ENCODE measurements at places on chromosomes 7 and 10.

DNA sequence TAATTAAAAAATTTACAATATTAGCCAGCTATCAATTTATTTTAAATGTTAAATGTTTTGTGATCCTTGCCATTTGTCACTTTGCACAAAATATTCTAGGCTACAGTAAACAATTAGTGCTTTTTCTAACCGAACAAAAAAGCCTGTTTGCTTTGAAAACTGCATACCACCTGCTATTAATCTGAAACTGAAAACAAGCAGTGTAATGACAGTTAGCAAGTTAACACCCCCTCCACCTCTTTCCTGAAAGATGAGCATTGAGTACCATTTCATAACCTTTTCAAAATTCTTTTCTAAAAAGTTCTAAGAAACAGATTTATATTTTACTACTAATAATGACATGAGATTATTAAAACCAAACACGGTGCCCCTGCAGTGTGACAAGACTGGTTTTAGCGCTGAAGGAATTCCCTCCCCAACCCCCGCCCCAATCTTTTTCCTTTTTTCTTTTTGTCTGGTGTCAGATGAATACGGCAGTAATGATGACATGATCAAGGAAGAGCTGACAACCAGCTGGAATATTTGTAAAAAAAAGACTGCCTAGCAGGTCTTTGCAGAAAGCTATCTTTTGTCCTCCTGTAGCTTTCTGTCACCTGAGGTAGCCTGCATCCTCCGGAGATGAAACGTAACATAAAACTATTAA, 175.6 kb downstream of the CHCHD3 start:
- DNase-seq = no peak

GRCh38 chr7:79984210-79984609, 150.4 kb upstream of the GNAI1 start:
- DNase-seq = no peak

- DNase-seq = peak; percentile 38
These were observed 188.5 kb upstream of the BMPER start for GRCh38 chr7:33716581-33717477.

GRCh38 chr10:120473593-120473992, 16.6 kb downstream of the PLPP4 start:
- no peak for DNase-seq

DNA sequence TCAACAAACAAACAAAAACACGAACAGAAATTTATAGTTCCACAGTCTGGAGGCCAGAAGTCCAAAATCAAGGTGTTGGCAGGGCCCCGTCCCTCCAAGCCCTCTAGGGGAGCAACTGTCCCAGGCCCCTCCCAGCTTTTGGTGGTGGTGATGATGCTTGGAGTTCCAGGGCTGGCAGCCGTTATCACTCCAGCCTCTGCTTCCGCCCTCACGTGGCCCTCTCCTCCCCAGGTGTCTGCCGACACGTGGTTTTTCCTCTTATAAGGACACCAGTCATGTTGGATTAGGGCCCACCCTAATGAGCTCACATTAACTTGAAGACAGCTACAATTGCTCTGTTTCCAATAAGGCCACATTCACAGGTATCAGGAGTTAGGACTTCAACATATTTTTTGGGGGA, 49.7 kb downstream of the MICALL2 start:
- DNase-seq = no peak

GRCh38 chr10:79088613-79089355, 20.0 kb downstream of the ZMIZ1 start:
- no peak for DNase-seq

- DNase-seq = no peak
These were observed 1079.3 kb upstream of the LRRTM3 start for GRCh38 chr10:65846541-65846940.

- DNase-seq = no peak
These were observed 36.1 kb upstream of the ZNF518A start for GRCh38 chr10:96093948-96094347.

DNA sequence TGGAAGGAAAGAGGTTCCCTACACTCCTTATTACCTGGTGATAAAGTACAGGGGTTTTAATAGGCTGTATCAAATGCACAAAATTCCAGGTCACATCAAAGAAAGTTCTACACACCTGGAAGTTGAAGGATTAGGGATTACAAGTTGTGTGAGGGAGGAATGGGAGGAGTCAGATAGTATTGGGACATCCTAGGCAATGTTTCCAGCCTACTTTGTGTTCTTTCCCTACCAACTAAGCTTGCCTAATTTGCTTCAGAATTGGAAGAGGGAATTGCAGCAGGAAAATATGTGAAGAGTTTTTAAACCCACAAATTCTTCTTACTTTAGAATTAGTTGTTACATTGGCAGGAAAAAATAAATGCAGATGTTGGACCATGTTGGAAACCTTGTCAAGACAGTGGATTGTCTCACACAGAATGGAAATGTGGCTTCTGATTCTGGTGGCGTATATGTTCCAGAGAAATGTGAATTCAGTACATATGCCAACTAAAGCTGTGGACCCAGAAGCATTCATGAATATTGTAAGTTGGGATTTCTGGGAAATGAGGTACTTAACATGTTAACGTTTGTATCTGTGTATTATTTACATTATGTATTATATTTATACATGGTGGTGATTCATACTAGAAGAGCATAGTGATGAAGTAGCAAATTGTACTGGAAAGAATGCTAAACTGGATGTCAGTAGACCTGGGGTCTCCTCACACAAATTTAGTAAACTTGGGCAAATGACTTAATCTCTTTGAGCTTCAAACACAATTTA, at the start of gene LIPM:
LIPM (plus strand) TSS at position 208 of the 763 bp plus-strand sequence; CDS start at position 375, 167 bp downstream.
- DNase-seq = no peak

- no peak for DNase-seq
These were observed 449.5 kb downstream of the GRID1 start for GRCh38 chr10:85916994-85917573.

DNA sequence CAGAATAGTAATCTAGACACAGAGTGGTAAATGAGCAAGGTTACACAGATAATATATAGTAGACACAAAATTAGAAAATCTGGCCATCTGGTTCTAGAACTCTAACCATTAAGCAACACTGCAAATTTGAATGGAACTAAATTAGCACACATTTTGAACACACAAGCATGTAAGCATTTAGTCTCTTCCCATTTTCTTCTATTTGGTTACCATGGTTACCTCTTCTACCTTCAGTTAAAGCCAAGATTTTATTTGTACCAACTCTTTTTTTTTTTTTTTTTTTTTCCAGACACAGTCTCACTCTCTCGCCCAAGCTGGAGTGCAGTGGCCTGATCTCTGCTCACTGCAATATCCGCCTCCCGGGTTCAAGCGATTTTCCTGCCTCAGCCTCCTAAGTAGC, 790.5 kb downstream of the MAGI2 start:
- DNase-seq = no peak

DNA sequence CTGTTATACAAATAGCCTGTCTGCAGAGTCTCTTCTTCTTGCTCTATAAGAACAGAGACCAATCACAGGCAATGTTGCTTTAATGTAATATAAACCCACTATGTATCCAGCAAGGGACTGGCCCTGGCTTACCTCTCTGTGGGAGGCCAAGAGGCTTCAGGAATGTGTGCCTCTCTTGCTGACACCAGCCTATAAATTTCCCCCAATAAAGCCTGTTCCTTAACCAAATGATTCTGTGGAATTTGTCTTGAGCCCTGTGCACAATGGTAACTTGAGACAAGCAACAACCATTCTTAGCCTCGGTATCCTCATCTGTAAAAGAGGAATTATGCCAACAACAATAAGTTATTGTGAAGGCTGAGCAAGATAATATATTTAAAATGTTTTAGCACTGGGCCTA, 563.7 kb downstream of the GRM8 start:
- no peak for DNase-seq

GRCh38 chr7:25795824-25796235, 356.2 kb upstream of the NFE2L3 start:
- DNase-seq = no peak

DNA sequence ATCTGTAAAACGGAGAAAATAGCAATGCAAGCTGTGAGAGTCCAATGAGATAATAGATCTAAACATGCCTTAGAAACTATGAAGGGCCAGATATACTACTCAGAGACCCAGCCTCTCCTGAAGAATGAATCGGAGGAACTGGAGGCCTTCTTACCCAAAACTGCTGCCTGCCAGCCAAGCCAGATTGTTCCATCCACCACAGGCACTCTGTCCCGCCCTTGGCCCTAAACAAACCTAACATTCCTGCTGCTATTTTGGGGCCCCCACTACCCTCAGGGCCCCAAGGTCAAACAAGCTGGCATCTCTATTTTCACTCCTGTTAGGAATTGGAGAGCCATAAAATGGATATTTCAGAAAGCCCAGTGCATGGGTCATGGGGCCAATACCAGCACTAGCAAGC, 48.0 kb upstream of the HMX3 start:
- no peak for DNase-seq

DNA sequence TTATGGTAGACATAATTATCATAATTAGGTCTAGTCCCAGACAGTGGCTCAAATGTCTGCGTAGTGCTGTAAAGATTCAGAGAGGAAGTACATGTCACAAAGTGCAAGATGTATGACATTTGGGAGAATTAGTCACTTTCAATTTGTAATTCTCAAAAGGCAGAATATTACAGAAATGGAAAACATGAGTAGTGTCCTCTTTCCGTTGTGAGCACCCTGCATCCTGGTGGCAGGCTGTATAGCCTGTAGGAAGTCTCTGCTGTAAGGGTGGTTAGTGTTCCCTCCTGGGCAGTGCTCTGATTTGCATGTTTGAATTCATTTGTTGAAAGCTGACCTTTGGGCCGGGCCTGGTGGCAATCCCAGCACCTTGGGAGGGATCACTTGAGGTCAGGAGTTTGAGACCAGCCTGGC, 17.0 kb downstream of the CDK14 start:
- peak; percentile 54 for DNase-seq

DNA sequence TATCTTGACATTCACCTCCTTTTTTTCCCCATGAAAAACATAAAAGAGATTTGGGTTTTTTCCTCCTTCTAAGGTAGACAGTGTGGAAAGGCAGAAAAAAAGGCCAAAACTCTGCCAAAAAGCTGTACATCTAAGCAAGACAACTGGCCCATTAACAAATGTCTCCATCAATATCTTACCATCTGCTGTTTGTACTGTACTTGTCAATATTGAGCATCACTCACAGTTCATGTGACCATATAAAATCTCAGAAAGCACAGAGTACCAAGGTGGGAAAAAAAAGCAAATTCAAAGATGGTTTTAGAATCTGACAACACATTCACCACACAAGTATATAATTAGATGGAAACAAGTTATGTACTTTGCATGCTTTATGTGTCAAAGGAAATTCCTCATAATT, 52.6 kb downstream of the CACNA2D1 start:
- no peak for DNase-seq

GRCh38 chr7:16918288-16918895, 36.6 kb upstream of the AGR3 start:
- peak; percentile 32 for DNase-seq

DNA sequence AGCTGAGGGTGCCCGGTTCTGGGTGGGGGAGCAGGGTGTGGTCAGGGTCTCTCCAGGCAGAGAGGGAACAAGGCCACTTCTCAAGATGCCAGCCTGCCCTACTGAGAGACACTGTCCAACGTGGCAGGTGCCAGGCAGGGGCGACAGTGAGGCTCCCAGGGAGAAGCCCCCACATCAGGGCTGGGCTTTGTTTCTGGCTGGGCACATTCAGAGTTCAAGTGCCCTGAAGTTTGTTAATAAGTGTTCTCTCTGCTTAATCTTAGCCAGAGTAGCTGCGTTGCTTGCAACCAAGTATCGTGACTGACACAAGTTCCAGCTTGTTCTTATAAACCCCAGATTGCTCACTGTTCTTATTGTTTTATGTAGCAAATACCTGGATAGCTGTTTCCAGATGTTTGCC, 21.8 kb downstream of the FOXL3 start:
- no peak for DNase-seq

DNA sequence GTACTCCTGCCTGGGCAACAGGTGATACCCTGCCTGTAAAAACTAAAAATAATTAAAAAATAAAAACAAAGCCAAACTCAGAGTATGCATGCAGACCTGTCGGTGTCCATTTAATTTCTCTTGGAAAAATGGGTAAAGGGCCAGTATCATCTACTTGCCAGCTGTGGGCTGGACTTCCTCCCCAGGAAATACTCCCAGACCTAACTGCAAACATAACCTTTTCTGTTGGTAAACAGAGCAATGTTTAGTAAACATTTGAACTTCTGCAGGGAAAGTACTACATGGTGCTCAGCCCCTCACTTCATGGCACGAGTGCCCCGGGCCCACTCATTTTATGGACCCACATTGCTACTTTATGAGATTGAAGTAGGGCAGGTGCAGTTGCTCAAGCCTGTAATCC, 10.2 kb upstream of the TMEM248 start:
- DNase-seq = no peak

- no peak for DNase-seq
These were observed 56.2 kb upstream of the SMNDC1 start for GRCh38 chr10:110360857-110361474.

GRCh38 chr7:41881331-41882130, 178.6 kb upstream of the INHBA start:
- peak; percentile 100 for DNase-seq
